ENCODE measurements at places on chromosomes 1 and 21. TPM values are rescaled to one million over a fixed set of nuclear protein-coding genes. Genes with fewer than 3 reads are reported as not detected.

Gene PLA2G2D
- polyA plus RNA-seq, result not detected

- no peak for DNase-seq
Observed at GRCh38 chr1:105838071-105838470, 1218.4 kb upstream of the PRMT6 start.

- DNase-seq, result no peak
Observed at GRCh38 chr1:48652334-48652733, 124.4 kb downstream of the BEND5 start.

- no peak for DNase-seq
Observed at GRCh38 chr21:13937236-13937635, 273.5 kb downstream of the LIPI start.

DNA sequence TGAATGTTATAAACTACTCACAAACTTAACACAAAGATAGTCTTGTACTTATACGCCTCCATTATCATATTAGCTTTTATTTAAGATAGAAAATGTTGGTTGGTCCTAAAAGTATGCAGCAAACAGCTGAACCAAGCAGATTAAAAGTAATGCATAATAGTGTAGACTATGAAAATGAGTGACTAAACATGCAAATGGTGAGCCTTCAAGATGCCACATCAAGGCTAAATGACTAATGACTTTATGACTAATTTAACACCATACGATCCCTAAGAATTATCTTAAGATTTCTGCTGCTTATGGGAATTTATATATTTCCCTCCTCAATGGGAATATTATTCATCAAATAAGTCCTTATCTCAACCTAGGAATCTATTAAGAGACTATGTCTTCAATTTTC, 4.6 kb downstream of the GPATCH2 start:
- no peak for DNase-seq

GRCh38 chr1:25486602-25487001, 55.9 kb downstream of the MACO1 start:
- DNase-seq, result no peak

Gene NFIA
- polyA plus RNA-seq, result 36.5 TPM

DNA sequence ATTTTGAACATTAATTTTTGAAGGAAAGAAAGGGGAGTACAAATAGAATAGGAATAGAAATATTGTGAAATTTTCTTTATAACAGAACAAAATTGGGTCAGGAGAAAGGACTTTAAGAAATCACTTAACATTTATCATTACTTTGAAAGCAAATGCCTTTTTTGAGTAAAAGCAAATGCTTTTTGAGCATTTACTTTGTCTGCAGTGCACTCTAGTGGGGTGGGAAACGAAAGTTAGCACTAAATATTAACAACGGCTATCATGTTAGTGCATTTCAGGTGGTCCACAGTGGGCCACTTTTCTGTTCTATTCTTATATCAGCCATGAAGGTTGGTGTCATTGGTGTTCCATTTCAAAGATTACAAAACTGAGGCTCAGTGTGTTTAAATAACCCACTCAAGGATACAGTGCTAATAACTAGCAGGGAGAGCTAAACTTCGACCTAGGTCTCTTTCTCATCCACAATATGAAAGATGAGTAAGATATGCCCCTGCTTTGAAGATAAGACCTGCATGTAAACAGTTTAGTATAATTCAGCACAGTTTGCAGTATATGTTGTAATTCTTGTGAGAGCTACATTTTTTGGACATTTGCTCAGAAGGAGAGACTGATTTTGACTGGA, 13.4 kb downstream of the LRRC8D start:
- no peak for DNase-seq

GRCh38 chr1:93021539-93022134, 57.4 kb upstream of the MTF2 start:
- DNase-seq, result no peak

- no peak for DNase-seq
Observed at GRCh38 chr1:165639821-165640623, 9.0 kb downstream of the MGST3 start.

Gene MACO1
- 22.2 TPM for polyA plus RNA-seq

All from right lung (tissue), 10 donors.